ENCODE measurements at places on chromosomes 3 and 15.

DNA sequence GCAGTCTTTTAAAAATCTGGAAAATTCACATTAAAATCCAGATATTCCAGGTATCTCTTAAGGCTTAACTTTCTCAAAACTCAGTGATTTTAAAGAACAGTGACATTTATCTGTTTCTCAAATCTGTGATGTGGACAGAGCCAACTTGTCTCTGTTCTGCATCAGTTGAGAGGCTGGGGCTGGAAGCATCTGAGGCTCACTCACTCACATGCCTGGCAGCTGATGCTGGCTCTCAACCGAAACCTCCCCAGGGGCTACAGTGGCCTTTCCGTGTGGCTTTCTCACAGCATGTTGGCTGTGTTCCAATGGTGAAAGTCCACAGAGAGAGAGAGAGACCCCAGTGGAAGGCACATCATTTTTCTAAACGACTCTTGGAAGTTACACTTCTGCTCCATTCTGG is 53.5 kb downstream of the CEMIP start:
- no peak for DNase-seq

DNA sequence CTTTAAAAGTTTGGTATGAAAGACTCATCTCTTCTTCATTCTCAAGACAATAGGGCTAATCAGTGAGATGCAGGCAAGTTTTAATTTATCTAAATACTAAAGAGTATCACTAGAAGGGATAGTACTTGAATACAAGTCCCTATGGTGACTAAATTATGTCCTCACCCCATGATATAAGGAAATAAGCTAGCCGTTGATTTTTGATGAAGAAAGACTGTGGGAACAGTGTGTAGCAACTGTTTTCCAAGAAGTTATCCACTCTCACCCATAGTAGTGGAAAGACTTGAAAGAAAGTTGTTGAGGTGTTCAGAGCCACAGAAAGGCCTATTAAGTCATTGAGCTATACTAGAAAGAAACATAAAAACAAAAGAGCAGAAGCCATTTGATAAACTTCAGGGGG is 36.7 kb downstream of the PIK3CA start:
- no peak for DNase-seq

DNA sequence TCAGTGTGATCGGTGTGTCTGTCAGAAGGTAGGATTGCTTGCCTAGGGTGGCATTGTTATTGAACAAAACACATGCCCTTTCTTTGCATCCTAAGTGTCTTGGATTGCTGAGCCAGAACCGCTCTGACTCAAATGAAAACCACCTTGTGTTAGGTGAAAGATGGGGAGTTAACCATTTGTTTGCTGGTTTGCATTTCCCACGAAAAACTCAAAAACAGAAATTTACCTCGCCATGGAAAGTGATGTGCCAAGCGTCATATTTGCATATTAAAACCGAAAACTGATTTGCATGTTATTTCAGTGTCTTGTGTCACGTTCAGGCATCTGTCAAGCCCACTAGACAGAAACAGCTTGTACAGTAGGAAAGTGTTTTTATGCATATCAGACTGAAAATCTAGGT is 474.6 kb upstream of the TPRG1 start:
- no peak for DNase-seq

DNA sequence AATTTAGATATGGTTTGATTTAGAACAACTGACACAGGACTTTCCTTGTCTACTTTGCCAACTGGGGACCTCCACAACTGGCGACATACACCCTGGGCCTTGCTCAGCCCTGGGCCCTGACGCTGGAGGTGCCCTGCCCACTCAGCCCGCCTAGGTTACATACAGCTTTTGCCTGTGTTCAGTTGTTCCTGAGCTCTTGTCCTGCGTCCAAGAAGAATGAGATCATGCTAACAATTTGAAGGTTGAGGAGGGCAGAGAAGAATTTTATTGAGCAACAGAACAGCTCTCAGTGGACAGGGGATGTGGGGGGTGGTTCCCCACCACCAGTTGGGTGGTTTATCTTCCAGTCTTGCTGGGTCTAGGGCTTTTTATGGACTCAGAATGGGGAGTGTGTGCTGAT is 67.9 kb downstream of the IQCH start:
- DNase-seq = no peak

- DNase-seq = no peak
These were observed 224.2 kb upstream of the TBL1XR1 start for GRCh38 chr3:177421481-177421785.

DNA sequence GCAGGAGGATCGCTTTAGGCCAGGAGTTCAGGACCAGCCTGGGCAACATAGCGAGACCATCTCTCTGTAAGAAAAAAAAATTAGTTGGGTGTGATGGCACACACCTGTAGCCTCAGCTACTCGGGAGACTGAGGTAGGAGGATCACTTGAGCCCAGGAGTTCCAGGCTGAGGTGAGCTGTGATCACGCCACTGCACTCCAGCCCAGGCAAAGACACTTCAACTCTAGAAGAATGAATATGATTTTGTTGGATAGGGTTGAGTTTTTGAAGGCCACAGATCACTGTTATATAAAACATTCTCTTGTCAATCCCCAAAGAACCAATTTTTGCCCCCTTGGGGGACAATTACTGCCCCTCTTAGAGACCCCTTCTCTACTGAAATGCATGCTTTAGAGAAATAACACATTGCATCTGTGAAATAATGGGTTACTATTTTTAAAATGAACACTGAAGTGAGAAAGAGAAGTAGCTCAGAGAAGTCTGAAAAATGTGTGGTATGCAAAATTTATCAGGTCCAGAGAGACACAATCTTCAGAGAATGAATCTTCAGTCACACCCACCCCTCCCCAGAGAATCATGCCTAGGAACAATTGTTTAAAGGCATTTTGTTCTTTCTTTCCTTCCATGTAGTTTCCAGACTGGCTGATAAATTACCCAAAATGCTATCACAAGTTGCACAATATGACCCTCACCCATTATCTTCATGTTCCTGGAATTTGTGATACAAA is 42.7 kb downstream of the METTL6 start:
- DNase-seq = no peak

Data from central memory CD4-positive, alpha-beta T cell (primary cell).